ENCODE measurements at places on chromosomes 7 and 10.

DNA sequence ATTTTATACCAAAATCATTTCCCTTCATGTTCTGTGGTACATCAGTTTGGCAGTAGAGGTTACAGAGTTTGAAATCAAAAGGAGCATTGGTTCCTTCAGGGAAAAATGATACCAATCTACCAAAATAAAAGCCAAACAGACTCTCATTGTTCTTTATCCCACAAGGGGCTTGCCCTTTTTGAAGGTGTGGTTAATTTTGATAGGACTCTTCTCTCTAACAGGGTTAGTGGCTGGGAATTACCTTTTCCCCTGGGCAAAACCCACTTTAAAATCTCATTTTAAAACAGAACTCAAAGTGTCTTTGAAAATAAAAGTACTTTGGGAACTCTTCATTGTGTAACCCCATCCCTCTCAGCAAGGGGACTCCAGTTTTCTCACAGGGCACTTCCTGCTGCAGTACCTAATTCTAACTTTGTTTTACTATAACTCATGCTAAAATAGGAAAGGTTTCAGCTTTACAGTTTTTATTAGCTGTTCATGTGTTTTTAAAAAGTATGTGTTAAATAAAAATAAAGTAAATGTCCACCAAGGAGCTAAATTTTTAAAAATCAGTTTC is 30.6 kb downstream of the SMNDC1 start:
- DNase-seq = no peak

DNA sequence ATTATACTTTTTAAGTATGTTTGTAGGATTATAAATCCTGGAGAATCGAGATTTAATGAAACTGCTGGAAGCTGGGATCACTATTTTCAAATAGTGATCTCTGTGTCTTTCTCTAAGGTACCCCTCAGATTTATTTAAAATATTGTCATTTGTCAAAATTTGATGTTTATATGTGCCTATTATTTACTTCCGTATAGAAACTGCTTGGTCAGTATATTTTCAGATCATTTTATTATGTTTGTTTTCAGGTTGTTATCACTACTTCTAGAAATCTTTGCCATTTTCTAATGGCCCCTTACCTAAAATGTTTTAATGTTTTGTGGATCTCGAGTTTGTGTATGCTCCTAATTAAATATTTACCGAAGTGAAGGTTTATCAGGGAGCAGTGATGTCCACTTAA is 183.7 kb downstream of the SND1 start:
- DNase-seq = no peak

GRCh38 chr7:22867003-22867402 is 44.4 kb upstream of the TOMM7 start:
- DNase-seq = no peak

GRCh38 chr10:127067542-127068194 is 128.7 kb downstream of the INSYN2A start:
- DNase-seq = no peak

- no peak for DNase-seq
These were observed 220.5 kb upstream of the HGF start for GRCh38 chr7:81990395-81990794.

GRCh38 chr10:119355930-119356329 is 148.6 kb downstream of the GRK5 start:
- DNase-seq = no peak

DNA sequence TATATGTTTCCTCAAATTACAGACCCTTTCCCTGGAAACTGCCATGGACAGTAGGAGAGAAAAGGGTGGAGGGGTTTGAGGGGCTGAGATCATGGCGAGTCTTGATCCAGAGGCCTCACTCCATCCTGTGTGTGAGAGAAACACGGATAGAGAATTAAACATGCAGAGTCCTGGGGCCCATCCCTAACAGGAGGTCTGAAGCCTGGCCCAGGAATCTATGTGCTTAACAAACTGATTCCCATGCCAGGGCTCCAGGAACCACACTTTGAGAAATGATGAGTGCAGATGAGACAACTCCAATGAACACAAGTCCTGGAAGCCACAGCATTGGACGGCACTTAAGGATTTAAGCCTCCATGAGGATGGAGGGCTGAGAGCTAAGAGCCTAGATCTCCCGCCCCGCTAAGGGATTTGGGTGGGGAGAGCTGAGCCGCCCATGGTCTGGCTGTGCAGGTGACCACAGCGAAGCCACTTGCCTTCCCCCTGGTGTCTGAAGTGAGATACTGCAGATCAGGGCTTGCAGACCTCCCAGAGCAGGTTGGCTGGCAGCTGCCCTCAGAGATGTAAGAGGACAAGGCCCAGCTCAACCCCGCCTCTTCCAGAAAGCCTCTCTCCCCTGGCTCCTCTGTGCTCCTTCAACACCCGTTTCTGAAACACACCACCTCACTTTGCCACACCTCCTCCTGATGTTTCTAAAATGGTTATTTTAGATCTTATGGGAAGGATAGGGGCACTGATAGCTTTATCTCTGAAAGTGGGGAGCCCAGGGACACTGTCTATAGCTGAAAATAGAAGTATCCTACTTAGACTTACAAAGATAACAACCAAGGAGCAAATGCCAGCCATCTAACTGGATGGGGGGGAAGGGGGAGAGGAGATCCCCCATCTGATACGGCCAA is 24.8 kb upstream of the EIF5AL1 start:
- DNase-seq = no peak

DNA sequence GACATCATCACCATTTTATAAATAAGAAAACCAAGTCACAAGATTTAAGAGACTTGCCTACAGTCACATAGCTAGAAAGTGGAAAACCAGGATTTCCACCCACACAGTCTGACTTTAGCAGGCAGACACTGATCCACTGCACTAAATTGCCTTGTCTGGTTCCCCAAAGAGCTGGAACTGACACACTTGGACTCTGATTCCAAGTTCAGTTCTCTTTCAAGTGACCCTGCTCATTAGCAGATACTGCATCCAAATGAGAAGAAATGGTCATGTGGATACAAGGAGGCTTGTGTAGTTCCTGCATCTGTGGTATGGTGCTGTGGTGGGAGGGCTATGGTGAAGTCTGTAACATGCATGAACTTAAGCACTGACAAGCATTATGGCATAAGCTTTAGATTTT is 180.1 kb upstream of the MKLN1 start:
- DNase-seq = no peak

DNA sequence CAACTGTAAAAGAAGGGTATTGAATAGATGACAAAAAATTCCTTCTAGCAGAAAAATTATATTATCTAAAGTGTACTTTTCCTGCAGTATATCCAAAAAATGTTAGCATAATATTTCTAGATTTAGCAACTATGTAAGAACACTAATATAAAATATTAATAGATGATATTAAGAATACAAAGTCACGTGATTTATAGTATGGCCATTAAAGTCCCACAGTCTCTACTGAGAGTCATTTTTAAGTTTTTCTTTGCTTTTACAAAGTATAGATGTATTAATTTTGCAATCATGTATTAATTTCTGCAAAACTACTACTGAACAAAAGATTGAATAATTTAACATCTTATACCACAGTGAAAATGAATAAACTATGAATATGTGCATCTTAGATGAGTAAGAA is 94.9 kb downstream of the ZWINT start:
- DNase-seq = no peak

DNA sequence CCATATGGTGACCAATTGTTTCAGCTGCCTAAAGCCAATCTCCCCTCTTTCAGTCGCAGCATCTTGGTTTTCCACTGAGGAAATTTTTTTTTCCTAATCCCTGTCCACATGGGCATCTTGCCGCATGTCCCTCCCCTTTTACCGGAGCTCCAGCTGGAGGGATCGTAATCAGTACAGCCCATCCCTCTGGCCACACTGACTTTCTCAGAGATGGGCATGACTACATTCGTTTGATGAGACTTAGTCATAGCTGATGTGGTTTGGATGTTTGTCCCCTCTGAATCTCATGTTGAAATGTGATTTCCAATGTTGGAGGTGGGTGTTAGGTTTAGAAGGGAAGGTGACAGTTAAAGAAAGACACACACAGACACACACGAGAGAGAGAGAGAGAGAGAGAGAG is 186.8 kb upstream of the CXCL12 start:
- no peak for DNase-seq

GRCh38 chr7:106220307-106220706 is 64.5 kb downstream of the NAMPT start:
- DNase-seq = no peak

DNA sequence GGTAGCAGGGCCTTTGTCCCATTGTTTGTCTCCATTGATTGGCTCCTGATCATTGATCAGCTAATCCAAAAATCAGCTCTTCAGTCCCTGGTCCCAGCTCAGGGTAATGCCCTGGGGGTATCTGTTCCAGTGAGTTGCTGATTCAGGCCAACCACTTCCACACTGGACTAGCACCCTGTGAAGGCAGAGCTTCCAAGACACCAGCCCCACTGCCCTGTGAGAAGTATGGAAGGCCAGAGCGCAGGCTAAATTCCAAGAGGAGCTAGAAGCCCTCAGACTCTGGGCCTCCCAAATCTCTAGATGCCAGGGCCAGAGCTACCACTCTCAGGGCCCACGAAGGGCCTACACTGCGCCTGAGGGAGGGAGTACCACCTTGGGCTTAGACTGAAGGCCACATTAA is 10.4 kb downstream of the TMEM72 start:
- DNase-seq = no peak

DNA sequence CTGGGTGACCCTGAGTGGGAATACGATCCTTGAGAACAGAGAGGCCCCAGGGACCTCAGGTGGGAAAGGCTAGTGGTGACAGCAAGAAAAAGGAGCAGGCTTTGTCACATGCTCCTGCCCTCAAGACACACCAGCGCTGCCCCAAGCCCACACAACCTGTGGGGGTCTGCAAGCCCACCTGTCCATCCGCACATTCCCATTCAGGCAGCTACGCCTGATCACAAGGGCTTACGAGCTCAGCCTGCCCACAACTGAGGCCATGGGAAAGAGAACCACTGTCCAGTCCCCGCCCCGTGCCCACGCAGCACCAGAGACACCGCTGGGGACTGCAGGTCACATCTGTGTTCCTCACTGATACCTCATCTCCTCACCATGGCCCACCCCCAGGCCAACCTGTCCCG is 26.7 kb downstream of the EBF3 start:
- DNase-seq = no peak

GRCh38 chr7:136163340-136163801 is 186.2 kb upstream of the MTPN start:
- DNase-seq = no peak

GRCh38 chr10:11014671-11015445 is 2.8 kb upstream of the CELF2 start:
- no peak for DNase-seq

- no peak for DNase-seq
These were observed 75.6 kb downstream of the MYOF start for GRCh38 chr10:93406364-93407145.

DNA sequence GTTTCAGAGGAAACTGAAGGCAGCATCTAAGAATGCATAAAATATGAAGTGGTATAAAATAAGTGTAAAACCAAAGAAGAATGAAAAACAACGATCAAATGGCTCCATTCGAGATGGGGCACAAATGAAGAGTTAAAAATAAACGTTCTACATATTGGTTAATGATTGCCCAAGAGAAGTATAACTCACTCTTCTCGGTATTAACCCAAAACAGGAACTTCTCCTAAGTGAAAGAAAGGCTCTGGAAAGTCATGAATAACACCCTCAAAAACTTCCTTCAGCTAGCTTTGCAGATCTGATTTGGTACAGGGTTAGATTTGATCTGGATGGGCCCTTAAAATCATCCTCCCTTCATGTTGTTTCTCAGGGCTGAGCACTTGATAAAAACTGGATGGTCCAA is 94.3 kb upstream of the ADO start:
- DNase-seq = no peak

DNA sequence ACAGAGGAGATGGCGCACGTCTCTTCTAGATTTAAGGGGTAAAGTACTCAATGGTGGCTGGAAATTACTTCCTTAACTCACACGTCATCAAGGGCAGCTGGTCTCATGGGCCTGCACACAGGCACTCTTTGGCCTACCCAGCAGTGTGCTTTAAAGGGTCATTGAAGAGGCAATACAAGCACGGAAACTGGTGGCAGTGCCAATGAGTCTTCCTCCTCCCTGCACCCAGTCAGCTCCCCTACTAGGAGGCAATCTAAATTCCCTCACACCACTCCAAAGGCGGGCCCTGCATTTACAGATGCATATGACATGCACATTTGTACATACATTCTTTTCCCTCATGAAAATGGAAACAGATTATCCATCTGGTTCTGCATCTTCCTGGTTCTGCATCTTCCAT is 47.4 kb downstream of the PPIF start:
- no peak for DNase-seq

GRCh38 chr10:113651021-113651420 is 12.8 kb downstream of the NRAP start:
- no peak for DNase-seq

- DNase-seq = no peak
These were observed 41.6 kb downstream of the DNAJB9 start for GRCh38 chr7:108611268-108611667.

- no peak for DNase-seq
These were observed 123.8 kb upstream of the RET start for GRCh38 chr10:42952931-42953683.

DNA sequence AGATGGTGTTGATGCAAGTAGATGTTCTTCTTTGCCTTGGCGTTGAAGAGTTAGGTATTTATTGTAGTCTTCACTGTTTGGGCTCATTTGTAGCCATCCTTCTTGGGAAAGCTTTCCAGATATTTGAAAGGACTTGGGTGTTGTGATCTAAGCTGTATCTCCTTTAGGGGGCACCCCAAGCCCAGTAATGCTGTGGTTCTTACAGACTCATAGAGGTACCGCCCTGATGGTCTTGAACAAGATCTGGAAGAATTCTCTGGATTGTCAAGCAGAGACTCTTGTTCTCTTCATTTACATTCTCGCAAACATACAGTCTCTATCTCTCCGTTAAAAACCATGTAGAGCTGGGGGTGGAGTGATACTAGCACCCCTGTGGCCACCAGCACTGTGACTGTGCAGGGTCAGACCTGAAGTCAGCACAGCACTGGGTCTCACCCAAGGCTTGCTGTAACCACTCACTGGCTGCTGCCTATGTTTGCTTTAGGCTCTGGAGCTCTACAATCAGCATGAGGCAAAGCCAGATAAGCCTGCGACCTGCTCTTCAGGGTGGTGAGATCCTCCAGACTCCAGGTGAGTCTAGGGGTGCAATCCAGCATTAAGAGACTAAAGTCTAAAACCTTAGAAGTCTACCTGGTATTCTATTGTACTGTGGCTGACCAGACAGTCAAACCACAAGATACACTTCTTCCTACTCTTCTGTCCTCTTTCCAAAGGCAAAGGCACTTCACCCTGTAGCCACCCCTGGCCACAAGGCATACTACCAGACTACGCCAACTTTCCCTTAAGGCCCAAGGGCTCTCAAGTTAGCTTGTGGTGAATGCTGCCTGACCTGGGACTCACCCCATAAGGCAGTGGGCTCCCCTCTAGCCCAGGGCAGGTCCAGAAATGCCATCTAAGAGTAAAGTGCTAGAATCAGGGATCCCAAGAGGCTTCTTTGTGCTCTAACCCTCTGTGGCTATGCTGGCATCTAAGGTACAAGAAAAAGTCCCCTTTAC is 209.7 kb upstream of the TMEM196 start:
- no peak for DNase-seq
